Lower lobe of right lung (tissue), 2 donors: ENCODE measurements at places on chromosomes 12 and 14.

DNA sequence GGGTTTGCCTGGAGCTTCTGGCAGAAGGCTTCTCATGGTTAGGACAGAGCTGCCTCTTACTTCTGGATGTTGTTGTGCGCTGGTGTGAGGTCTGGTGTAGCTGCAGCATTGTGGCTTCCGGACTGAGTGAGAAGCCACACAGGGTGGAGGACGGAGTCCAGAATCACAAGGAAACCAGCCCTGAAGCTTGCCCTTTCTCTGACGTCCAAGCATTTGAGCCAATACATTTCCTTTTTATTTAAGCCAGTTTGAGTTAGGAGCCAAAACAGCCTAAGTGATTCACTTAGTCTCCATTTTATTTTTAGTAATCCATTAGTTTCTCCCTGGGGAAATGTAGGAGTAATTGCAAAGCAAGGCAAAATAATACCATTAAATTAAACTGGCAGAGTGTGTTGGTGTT is 402.4 kb upstream of the RGS6 start:
- DNase-seq, result no peak

DNA sequence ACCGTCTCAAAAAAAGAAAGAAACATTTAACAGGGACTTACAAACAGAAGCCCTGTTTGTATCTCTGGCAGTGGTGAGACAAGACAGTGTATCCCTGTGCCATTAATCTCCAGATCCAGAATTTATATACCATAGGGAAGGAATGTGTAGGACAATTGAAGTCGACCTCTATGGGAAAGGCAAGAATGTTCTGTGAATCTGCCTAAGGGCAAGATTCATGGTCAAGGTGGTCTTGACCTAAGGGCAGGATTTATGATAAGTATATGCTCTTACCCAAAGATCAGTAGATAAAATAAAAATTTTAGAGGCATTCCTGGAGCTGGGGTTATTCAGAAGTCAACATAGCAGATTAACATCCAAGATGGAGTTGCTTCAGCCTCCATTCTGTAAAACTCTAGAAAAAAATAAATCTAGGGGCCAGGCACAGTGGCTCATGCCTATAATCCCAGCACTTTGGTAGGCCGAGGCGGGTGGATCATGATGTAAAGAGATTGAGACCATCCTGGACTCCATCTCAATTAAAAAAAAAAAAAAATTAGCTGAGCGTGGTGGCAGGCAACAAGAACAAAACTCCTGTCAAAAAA is 21.0 kb upstream of the SP1 start:
- DNase-seq, result no peak

DNA sequence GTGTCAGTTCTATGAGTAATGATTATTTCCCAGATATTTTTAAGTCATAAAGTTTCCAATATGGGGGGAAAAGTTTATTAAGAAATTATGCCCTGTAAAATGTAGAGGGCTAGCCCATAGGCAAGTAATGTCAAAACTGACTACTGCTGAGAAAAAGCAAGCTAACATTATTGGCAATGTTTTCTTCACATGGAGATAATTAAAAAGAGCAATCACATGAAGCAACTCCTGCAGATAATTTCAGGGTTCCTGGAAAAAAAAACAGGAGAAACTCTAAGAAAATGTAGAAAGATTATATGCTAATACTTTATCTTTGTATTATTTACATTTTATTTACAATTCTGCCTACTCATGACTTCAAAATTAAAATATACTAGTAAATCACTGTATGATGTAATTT is 39.8 kb downstream of the PPP1R12A start:
- DNase-seq, result no peak

- DNase-seq, result no peak
Observed at GRCh38 chr12:104180374-104180773, 35.2 kb upstream of the TXNRD1 start.

- no peak for DNase-seq
Observed at GRCh38 chr12:42957136-42957535, 367.6 kb upstream of the PRICKLE1 start.
